Naive thymus-derived CD8-positive, alpha-beta T cell (primary cell): ENCODE measurements at places on chromosomes 5 and 9. TPM values are rescaled to one million over a fixed set of nuclear protein-coding genes. Genes with fewer than 3 reads are reported as not detected.

GRCh38 chr9:8845808-8846207 is 1046.2 kb upstream of the DMAC1 start:
- DNase-seq, result no peak

DNA sequence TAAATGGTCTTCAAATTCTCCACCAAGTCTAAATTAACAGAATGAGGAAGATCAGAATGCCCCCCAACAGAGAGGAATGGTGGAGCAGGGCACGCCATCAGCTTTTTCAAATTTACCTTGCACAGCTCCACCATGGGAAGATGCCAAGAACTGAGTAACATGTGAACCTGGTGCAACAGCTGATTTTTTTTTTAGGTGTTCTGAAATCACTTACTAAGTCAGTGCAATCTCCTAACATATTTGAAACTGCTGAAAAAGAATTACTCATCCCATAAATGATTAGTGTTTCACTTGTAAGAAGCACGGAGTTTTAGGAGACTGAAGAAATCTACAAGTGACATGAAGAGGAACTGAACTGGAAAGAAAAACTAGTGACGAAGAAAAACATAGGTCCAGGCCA is 5.1 kb downstream of the TMEM245 start:
- DNase-seq, result no peak

DNA sequence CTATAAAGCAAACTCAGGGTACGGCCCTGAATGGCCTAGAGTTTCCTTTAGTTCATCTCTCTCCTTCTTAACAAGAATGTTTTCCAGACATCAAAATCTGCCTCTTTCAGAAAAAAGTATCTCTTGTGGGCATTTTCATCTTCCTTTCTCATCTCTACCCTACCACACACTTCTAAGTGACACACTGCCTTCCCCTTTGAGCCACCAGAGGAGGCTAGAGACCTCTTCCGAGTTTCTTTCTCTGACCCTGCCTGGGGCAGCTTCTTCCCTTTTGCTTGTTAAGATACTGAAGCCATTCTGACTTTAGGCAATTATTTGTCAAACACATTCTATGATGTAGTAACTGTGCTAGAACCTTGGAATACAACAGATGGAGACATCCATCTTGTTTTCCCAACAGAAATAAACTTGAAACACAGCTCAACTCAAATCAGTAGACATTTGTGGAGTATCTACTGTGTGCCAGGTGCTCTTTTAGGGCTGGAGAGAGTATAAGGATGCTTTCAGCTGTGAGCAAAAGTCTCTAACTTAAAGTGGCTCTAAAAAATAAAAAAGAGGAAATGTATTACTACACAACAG is 8.6 kb upstream of the SV2C start:
- no peak for DNase-seq

TXNDC8 gene
- not detected for total RNA-seq

NR6A1 gene
- total RNA-seq, result not detected
